ENCODE measurements at places on chromosomes 1 and 21.

GRCh38 chr1:32540605-32541004, 1.4 kb downstream of the ZBTB8A start:
- H3K27ac ChIP-seq: no peak overlapping the region
- H3K4me1 ChIP-seq: peaks cover 2% of the 10 kb centered on the region
- DNase-seq: peak; percentile 5
- H3K4me3 ChIP-seq: no peak overlapping the region

- no peak overlapping the region for H3K4me3 ChIP-seq
- no peak overlapping the region for H3K27ac ChIP-seq
- H3K36me3 ChIP-seq: no peaks in the 10 kb centered on the region
- H3K4me1 ChIP-seq: no peaks in the 10 kb centered on the region
Observed at GRCh38 chr1:198641501-198641900, 2.7 kb downstream of the PTPRC start.

GRCh38 chr1:167115655-167116054, 21.8 kb downstream of the STYXL2 start:
- H3K27me3 ChIP-seq: peaks cover 9% of the 10 kb centered on the region
- DNase-seq: no peak
- H3K36me3 ChIP-seq: no peaks in the 10 kb centered on the region
- no peak overlapping the region for H3K27ac ChIP-seq
- H3K4me3 ChIP-seq: no peak overlapping the region

DNA sequence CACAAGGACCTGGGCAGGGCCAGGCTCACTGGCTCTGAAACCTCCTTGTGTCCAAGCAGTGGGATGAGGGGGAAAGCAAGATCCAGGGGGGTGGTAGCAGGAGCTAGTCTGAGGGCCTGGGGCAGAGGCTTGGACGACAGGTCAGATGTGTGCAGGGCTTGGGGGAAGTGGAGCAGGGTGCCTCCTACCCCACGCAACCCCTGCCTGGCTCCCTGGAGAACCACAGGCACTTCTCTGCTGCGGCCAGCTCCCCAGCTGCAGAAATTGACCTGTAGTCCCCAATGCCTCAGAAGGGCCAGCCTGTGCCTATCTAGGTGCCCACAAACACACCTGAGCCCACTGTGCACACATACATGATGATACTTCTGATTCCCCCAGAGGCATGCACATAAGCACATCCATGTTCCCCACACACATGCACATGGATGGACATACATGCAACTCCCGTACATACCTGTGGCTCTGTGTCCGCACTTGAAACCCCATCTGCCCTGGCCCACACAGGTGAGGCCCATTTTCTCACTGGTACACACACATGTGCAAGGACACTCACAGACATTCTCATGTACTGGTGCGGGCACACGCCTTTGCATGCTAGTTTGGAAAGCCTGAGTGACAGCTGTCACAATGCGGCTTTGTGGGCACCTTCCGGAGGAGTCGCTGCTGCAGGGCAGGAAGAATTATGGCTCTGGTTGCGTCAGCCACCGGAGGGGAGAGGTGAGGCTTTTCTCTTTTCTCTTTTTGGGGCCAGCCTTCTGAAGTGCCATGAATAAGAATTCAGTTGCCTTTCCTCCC, 247.2 kb upstream of the CSF3R start:
- H3K27ac ChIP-seq: no peak overlapping the region
- no peak for DNase-seq
- no peaks in the 10 kb centered on the region for H3K36me3 ChIP-seq
- H3K4me1 ChIP-seq: no peaks in the 10 kb centered on the region

DNA sequence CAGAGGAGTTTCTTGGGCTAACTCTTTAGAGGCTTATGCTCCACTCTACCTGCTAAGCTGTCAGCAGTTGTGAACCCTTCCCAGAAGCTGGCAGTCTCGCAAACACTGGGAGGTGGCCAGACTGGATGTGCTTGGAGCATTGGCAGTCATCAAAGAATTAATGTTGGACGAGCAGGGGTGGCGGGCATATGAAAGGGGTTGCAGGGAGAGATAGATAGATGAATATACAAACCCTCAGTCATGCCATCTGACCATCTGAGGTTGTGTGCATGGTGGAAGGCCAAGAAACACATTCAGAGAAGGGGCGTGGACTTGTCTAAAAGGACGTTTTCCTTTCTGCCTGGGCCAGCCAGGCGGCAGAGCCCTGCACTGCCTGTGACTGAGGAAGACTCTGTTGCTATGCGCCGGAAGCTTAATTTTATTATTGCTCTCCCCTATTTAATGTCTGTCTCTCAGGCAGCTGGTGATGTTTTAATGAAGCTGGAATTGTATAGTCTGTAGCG, 164.4 kb downstream of the PBX1 start:
- H3K4me3 ChIP-seq: no peak overlapping the region
- no peaks in the 10 kb centered on the region for H3K36me3 ChIP-seq
- DNase-seq: no peak
